ENCODE measurements at places on chromosomes 1 and 21. TPM values are rescaled to one million over a fixed set of nuclear protein-coding genes. Genes with fewer than 3 reads are reported as not detected.

The GSTM4 gene
- total RNA-seq, result 3.0 TPM

The CYYR1 gene
- total RNA-seq, result not detected

The PPIAL4G gene
- total RNA-seq, result not detected

The OR6K6 gene
- not detected for total RNA-seq

The HES2 gene
- total RNA-seq, result not detected

The COL6A1 gene
- 5.2 TPM for total RNA-seq

The TINAGL1 gene
- not detected for total RNA-seq

The HORMAD1 gene
- not detected for total RNA-seq

The USH2A gene
- total RNA-seq, result not detected

The RPE65 gene
- not detected for total RNA-seq

The CFAP298 gene
- total RNA-seq, result 47.2 TPM

The CHODL gene
- total RNA-seq, result 0.08 TPM

The KCNJ6 gene
- total RNA-seq, result not detected

The ST6GALNAC3 gene
- 3.5 TPM for total RNA-seq

The NES gene
- 0.04 TPM for total RNA-seq

The PITHD1 gene
- 92.3 TPM for total RNA-seq

The KCNE2 gene
- total RNA-seq, result not detected

The GPX7 gene
- 29.4 TPM for total RNA-seq

The RXFP4 gene
- not detected for total RNA-seq

The GCLM gene
- total RNA-seq, result 16.0 TPM

The DNASE2B gene
- total RNA-seq, result not detected

The S100A7 gene
- not detected for total RNA-seq

The NFASC gene
- 0.06 TPM for total RNA-seq

The OR2G6 gene
- total RNA-seq, result not detected

The CELA2B gene
- not detected for total RNA-seq

The LAMTOR2 gene
- 49.1 TPM for total RNA-seq

The RUSC1 gene
- 23.7 TPM for total RNA-seq

The NR1I3 gene
- total RNA-seq, result not detected

The KRTAP19-3 gene
- not detected for total RNA-seq

The PEX10 gene
- 21.5 TPM for total RNA-seq

The S100A3 gene
- not detected for total RNA-seq

The FAM72D gene
- total RNA-seq, result 17.7 TPM

The TEX38 gene
- not detected for total RNA-seq

The PARK7 gene
- 569 TPM for total RNA-seq

The LAMB3 gene
- 0.88 TPM for total RNA-seq

The DNAI4 gene
- 1.2 TPM for total RNA-seq

Data from activated naive CD8-positive, alpha-beta T cell treated with anti-CD3 and anti-CD28 coated beads for 36 hours (primary cell).